PC-9 (cell line): ENCODE measurements at places on chromosomes 3 and 15. TPM values are rescaled to one million over a fixed set of nuclear protein-coding genes. Genes with fewer than 3 reads are reported as not detected.

Gene DZIP1L
- total RNA-seq, result 2.3 and 6.1 TPM in 2 replicates

Gene DAZL
- not detected in 2 replicates for total RNA-seq

Gene SKOR1
- 0.13 and 0.40 TPM in 2 replicates for total RNA-seq

Gene GOLGA6L22
- total RNA-seq, result not detected in 2 replicates

Gene UBAP1L
- total RNA-seq, result 2.5 and 3.1 TPM in 2 replicates

DNA sequence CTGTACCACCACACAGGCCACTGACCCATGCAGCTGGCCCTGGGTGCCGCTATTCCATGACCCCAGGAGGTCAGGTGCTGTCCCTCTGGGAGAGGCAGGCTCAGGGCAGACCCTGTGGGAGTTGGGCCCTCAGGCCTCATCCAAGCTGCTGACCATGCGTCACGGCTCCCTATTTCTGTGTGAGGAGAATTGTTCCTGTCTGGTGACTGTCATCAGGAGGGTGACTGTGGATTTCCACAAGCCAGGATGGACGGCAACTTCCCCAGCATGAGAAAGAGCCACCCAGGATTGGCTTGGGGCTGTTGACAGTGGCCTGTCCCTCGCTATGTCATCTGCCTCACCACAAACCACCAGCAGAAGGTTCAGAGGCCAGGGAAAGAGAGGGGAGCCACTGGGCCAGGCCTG lies 41.4 kb downstream of the ZDHHC19 start:
- no peak for DNase-seq

DNA sequence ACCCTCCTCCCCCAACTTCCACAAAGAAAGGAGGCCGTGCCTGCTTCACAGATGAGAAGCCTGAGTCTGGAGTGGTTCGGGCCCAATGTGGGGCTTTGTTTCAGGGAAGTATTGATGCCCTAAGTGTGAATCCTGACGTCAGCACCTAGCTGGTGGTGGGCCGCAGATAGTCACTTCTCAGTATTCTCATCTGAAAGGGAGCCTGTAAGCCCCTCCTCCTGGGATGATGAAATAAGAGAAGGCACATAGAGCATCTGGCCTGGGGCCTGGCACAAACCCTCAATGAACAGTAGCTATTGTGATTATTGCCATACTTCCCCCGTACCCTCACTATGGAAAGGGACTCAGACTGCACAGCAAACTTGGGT lies 24.8 kb downstream of the LINGO1 start:
- no peak for DNase-seq

DNA sequence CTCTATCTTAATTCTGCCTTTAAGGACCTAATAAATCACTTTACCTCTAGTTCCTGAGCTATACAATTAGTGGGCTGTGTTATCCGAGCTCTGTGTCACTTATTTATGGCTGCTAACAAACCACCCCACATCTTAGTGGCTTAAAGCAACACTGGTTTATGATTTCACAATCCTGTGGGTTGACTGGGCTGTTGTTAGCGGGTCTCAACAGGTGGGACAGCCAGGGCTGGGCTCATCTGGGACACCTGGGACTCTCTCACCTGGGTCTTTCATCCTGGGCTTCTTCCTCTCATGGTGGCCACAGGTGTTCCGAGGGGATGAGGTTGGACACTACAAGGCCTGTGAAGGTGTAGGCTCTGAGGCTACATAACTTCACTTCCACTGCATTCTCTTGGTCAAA lies 35.8 kb upstream of the CHST2 start:
- DNase-seq, result no peak

- DNase-seq, result no peak
Measured at GRCh38 chr3:18401300-18401961, 23.7 kb downstream of the SATB1 start.

DNA sequence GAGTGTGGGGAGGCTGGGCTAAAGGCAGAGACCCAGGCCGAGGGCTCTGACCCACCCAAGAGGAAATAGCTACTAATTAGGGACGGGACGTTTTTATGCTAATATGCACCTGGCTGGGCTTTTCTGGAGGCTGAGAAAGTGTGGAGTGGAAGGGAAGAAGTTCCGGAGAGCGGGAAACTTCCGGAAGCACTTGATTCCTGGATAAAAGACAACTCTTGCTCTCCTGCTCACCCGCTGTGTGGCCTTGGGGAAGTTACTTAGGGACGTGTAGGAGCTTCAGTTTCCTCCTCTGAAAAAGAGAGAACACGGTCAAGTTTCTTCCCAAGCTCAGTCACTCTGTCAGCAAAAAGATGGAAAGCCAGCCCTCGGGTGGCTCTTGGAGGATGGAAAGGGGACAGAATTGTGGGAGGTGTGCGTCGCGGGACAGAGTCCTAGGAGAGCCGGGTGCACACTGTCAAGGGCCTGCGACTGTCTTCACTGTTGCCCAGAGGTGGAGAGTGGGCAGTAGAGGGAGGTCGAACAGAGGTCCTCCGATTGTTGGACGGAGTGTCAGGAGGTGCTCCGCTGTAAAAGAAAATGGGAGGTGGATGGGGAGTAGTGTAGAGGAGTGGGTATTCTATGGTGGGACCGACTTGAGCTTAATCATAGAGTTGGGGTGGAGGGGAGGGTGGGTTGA lies 43.2 kb downstream of the EPHB3 start:
- no peak for DNase-seq

- DNase-seq, result no peak
Measured at GRCh38 chr3:168534761-168535160, 439.0 kb upstream of the GOLIM4 start.

GRCh38 chr15:45187894-45188830 lies at the start of gene SHF:
Gene SHF, minus strand, starts transcription at chr15:45187966. Its CDS starts 15 bp downstream, at chr15:45187951.
- DNase-seq, result no peak

DNA sequence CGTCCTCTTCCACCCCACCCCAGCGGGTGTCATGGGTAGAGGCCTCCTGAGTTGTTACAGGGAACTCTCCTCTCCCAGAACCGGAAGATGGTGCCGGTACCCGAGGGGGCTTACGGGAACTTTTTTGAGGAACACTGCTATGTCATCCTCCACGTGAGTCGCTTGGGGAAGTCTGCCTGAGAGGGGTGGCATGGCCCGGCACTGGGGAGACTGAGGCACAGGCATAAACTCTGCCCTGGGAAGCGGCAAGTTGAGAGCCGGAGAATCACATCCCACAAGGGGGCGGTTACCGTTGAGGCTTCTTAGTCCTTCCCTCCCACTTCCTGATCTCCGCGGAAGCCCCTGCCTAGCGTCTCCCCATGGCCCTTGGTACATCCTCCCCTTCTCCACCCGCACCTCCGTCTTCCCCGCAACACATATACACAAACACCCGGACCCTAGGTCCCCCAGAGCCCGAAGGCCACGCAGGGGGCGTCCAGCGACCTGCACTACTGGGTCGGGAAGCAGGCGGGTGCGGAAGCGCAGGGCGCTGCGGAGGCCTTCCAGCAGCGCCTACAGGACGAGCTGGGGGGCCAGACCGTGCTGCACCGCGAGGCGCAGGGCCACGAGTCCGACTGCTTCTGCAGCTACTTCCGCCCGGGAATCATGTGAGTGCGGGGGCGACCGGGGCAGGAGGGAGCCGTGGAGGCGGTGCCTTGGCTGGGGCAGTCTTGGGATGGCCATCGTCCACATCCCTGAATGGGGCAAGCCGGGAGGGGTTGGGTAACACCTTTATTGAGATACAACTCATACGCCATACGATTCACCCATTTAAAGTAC lies 3.4 kb downstream of the VILL start:
- no peak for DNase-seq

DNA sequence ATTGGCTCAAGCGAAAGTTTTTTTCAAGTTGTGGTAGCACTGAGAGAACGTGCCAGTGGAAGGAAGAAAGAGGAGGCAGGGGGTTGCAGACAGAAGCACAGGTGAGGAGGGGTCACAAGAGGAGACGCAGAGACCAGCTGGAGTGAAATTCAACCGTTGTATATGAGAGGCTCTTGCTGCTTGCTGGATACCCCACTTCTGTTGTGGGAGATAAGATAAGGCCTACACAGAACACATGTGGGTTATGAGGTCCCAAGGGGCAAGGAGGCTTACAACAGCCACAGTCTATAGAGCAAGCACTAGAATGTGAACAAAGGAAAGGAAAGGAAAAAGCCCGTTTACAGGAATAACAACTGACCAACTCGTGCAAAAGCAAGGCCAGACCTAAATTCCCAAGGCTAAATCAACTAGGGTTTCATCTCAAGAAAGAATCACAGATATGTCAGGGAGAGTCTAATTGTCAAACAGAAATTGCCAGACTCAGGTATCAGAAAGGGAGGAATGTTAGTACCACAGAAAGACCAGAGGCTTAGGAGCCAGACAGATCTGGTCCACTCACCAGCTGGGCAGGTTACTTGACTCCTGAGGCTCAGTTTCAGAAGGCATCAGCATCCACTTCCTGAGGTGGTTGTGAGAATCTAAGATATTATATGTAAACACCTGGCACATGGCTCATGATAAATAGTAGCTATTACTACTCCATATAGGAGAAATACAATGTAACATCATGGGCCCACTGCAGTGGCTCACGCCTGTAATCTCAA lies 60.9 kb downstream of the MSL2 start:
- DNase-seq, result no peak

DNA sequence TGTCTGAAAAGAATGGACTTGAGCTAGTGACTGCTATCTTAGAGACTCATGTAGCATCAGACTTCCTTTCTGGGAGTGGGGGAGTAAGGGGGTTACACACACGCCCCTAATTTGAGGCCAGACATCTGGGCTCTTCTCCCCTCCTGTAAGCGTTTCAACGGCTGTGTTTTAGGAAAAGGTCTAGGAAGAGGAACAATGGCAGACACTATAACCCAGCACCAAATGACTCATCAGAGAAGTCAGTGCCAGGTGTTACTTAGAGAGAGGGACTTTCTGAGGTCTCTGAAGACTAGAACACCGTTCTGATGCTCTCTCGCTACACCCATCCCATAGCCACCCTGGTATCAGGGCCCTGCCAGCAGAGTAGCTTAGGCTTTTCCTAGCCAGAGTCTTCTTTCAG lies 65.5 kb downstream of the SSUH2 start:
- no peak for DNase-seq

DNA sequence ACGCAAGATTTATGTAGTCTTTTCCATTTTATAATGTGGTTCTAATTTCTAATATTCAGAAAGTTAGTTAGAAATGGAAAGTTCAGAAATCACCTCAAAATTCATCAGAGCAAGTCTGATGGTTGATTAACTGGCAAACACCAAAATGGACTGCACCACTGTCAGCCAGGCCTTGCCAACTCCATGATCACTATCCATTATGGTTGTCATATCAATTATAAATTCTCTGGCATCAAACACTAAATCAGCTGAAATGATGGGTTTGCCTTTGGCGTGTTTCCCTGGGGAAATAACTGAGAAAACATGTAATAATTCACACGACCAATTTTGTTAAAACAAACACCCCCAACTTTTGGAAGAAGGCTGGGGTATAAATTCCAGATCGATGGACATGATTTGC lies 219.4 kb downstream of the CDIN1 start:
- DNase-seq, result no peak
